ENCODE measurements at places on chromosomes 7 and 10. TPM values are rescaled to one million over a fixed set of nuclear protein-coding genes. Genes with fewer than 3 reads are reported as not detected.

DNA sequence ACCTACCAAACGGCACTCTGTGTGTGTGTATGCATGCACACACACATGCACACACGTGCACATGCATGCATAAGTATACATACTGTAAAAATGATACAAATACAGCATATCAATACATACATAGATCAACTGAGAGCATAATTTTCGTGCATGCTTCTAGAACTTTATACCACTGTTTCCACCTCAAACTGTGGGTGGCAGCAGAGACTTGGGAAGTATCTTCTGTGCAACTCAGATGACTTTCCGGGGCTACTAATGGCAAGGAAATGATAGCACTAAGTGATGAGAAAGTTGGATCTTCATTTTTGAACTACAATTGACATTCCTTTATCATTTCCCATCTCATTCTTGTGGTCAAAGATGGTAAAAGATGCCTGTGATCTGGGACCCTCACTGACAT is 570.7 kb downstream of the REEP3 start:
- DNase-seq: peak; percentile 5
- H3K36me3 ChIP-seq: no peaks in the 10 kb centered on the region
- H3K27ac ChIP-seq: no peak overlapping the region
- no peak overlapping the region for H3K4me3 ChIP-seq
- H3K27me3 ChIP-seq: no peaks in the 10 kb centered on the region

GRCh38 chr7:27364344-27364758 is 121.7 kb downstream of the EVX1 start:
- peaks cover 9% of the 10 kb centered on the region for H3K4me1 ChIP-seq
- H3K27me3 ChIP-seq: no peaks in the 10 kb centered on the region
- H3K27ac ChIP-seq: no peak overlapping the region
- DNase-seq: no peak

- no peak for DNase-seq
- H3K27ac ChIP-seq: no peak overlapping the region
- no peaks in the 10 kb centered on the region for H3K36me3 ChIP-seq
- H3K4me1 ChIP-seq: no peaks in the 10 kb centered on the region
- H3K4me3 ChIP-seq: peak overlapping the region; percentile 26
Observed at GRCh38 chr7:108455551-108455997, 662 bp downstream of the NRCAM start.

DNA sequence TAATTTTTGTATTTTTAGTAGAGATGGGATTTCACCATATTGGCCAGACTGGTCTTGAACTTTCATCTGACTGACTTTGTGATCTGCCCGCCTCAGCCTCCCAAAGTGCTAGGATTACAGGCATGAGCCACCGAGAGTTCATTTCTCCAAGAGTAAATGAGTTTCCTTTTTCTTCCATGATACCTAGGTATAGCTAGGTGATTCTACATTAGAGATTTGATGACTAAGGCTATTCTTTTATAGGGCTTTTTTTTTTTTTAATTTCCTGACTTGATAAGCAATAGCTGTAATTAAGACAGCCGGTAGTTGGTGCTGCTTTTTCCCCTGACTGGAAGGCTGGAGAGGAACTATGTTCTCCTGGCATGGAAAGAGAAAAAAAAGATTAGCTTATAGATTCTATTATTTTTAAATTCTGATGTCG is 3.3 kb downstream of the PTPN12 start:
- peak; percentile 61 for DNase-seq
- H3K27ac ChIP-seq: peak overlapping the region; percentile 94
- no peaks in the 10 kb centered on the region for H3K36me3 ChIP-seq
- peak overlapping the region; percentile 6 for H3K4me3 ChIP-seq
- H3K4me1 ChIP-seq: peaks cover 63% of the 10 kb centered on the region
- H3K27me3 ChIP-seq: no peaks in the 10 kb centered on the region

GRCh38 chr10:72171175-72171630 is 44.6 kb upstream of the ANAPC16 start:
- peaks cover 32% of the 10 kb centered on the region for H3K4me1 ChIP-seq
- no peak overlapping the region for H3K27ac ChIP-seq
- no peaks in the 10 kb centered on the region for H3K27me3 ChIP-seq
- no peaks in the 10 kb centered on the region for H3K36me3 ChIP-seq

DNA sequence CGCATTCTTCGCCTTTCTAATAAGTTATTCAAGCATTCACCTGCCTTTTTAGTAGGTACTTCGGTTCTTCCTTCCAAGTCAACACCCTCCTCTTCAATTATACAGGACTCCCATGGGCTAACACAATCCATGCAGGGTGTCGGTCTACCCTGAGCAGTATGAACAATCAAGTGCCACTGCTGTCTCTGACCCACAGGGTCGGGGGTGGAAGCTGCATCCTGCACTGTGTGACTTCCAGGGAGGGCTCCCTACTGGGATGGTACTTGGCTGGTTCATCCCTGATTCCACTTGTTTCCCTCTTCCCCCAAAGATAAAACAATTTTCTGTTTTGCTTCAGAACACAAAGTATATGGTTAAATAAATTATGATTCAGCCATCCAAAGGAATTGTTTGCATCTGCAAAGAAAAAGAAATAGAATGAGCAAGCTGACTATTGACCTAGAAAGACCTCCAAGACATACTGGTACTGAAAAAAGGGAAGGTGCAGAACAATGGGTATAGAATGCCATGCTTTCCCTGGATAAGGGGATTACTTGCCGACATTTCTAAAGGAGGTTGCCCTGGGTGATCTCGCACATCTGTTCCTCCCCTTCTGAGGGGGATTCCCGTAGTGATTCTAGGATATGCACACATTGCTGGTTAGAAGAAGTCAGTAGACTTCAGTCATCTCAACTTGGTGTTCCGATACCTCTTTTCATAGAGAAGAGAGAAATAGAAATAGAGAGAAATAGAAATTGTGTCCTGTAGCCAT is 89.1 kb upstream of the AGR3 start:
- H3K36me3 ChIP-seq: no peaks in the 10 kb centered on the region
- H3K27ac ChIP-seq: no peak overlapping the region
- H3K4me1 ChIP-seq: no peaks in the 10 kb centered on the region
- no peaks in the 10 kb centered on the region for H3K27me3 ChIP-seq

- DNase-seq: no peak
- H3K4me3 ChIP-seq: no peak overlapping the region
- H3K27ac ChIP-seq: no peak overlapping the region
- no peaks in the 10 kb centered on the region for H3K36me3 ChIP-seq
- H3K27me3 ChIP-seq: no peaks in the 10 kb centered on the region
Observed at GRCh38 chr10:44295644-44296241, 89.2 kb downstream of the CXCL12 start.

DNA sequence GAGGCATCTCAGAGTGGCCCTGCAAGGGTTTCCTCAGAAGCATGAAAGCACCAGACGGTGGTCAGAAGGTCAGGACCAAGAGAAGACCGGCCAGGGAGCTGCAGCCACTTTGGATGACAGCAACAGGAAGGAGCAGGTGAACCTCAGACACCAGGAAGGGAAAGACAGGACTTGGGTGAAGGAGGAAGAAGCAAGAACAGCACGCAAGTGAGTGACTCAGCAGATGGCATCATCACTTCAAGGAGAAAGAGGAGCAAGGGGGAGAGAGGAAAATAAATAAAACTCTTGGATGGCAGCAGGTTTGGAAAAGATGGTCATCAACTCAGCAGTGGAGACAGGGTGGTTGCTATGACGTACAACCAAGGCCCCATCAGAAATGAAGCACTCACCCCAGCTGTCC is 31.6 kb downstream of the NCAPG2 start:
- no peak for DNase-seq
- H3K4me1 ChIP-seq: no peaks in the 10 kb centered on the region
- peaks cover 57% of the 10 kb centered on the region for H3K36me3 ChIP-seq
- no peak overlapping the region for H3K4me3 ChIP-seq

DNA sequence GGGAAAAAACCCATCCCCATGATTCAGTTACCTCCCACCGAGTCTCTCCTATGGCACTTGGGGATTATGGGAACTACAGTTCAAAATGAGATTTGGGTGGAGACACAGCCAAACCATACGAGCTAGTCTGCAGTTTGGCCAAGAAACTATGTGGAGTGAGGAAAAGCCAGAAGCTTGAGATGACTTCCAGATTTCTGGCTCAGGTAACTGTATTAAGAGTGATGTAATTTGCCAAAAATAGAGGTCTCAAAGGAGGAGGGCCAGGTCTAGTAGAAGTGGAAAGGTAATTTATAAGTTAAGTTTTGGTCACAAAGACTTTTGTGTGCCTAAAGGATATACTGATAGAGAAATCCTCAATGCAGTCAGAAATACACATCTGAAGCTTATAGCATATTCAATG is 279.7 kb upstream of the MGMT start:
- H3K4me3 ChIP-seq: no peak overlapping the region
- no peaks in the 10 kb centered on the region for H3K4me1 ChIP-seq
- H3K36me3 ChIP-seq: no peaks in the 10 kb centered on the region
- H3K27ac ChIP-seq: no peak overlapping the region
- no peak for DNase-seq

GRCh38 chr10:4262449-4262848 is 477.4 kb upstream of the KLF6 start:
- no peak overlapping the region for H3K4me3 ChIP-seq
- peaks cover 3% of the 10 kb centered on the region for H3K27me3 ChIP-seq
- no peaks in the 10 kb centered on the region for H3K36me3 ChIP-seq
- DNase-seq: no peak
- no peaks in the 10 kb centered on the region for H3K4me1 ChIP-seq

- no peak for DNase-seq
- H3K4me1 ChIP-seq: peaks cover 40% of the 10 kb centered on the region
- no peaks in the 10 kb centered on the region for H3K36me3 ChIP-seq
- H3K4me3 ChIP-seq: no peak overlapping the region
Observed at GRCh38 chr10:3881622-3882021, 96.6 kb upstream of the KLF6 start.

DNA sequence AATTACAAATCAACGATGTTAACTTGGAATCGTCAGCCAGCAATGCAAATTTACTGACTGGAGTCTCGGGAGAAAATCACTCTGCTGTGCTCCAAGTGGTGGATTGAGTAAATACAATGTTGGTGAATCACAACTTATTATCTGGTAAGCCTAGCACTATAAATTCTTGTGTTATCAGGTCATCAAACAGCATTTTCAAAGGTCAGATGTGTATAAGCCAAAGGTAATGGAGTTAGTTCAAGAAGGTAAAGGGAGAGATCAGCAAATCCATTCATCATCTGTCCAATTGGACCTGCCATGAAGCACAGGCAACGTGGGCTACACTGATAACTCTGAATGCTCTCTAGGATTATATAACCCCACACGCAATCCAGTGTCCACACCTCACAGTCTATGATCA is 13.9 kb downstream of the CUBN start:
- H3K4me3 ChIP-seq: no peak overlapping the region
- no peaks in the 10 kb centered on the region for H3K36me3 ChIP-seq
- H3K4me1 ChIP-seq: peaks cover 22% of the 10 kb centered on the region
- no peaks in the 10 kb centered on the region for H3K27me3 ChIP-seq
- H3K27ac ChIP-seq: no peak overlapping the region

DNA sequence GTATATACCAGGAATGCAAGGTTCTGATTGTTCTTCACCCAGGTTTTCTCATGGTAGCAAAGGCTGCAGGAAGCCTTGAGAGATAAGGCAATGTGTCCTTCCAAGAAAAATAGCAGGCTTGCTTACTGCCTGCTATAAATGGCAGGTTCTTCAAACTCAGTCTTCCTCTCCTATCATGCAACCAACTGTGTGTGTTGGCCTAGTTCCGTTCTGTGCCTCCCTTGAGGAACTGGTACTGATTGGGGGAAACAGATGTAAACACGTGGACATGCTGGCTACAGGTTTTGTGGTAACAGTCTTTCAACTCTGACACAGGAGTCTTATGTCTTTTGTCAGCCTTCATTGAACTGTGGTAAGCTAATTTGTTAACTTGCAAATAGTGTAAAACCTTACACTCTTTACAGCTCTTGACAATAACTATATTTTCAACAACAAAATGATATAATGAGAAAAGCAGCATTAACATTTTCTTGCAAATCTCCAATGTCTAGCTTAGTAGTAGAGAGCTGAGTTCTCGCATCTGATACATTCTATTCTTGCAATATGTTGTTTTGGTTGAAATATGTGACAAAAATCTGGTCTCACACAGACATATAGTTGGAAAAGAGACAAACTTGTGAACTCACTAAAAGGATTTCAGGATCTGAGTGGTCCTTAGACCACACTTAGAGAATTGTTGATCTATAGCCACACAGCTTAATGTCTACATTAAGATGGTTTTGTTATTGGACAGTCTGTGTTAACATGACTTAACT is 54.7 kb upstream of the LSM8 start:
- no peaks in the 10 kb centered on the region for H3K4me1 ChIP-seq
- no peaks in the 10 kb centered on the region for H3K27me3 ChIP-seq
- no peak overlapping the region for H3K4me3 ChIP-seq
- no peak overlapping the region for H3K27ac ChIP-seq

DNA sequence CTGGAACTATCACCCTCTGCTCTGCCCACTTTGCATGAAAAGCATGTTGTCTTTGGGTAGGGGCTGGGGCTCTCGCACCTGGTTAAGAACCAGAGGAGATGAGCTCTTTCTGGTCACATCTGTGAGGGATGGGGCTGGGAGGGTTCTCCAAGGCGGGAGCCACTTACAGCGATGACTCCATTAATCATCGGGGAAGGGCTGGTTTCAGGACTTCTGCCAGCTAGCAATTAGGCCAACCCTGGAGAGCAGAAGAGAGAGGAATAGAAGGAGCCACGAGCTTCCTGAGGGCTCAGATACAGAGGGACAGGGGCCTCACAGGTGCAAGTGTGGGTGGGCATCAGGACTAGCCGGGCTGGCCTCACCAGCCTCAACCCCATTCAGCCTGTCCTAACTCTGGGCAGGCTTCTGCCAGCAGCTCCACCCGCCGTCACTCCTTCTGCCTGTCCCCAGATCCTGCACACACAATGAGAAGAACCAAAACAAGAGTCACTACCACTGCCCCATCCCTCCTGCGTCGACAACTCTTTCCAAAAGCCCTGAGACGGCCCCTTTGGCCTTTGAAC is 8.4 kb downstream of the AQP1 start:
- H3K4me3 ChIP-seq: no peak overlapping the region
- H3K27ac ChIP-seq: no peak overlapping the region
- no peaks in the 10 kb centered on the region for H3K36me3 ChIP-seq
- H3K4me1 ChIP-seq: no peaks in the 10 kb centered on the region
- 0 out of 3 replicates have a peak, but pooled peaks cover 1% of the 10 kb centered on the region for H3K27me3 ChIP-seq
- DNase-seq: no peak

DNA sequence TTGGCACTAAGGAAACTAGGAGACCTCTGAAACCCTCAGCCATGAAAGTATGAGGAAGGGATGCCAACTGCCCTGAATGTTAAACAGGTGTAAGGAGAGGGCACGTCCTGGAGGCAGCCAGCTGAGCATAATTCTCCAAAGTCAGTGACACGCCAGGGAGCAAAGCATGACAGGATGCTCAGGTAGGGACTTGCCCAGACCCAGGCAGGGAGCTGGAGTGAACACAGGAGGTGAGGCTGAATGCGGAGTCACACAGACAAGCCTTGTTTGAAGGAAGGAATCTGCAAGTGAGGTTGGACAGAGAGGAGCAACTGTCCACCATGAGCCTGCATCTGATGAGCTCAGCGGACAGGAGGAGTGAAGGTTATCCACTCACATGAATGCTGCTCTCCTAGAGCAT is 41.5 kb downstream of the KLRG2 start:
- no peak overlapping the region for H3K4me3 ChIP-seq
- DNase-seq: no peak
- H3K27ac ChIP-seq: no peak overlapping the region
- peaks cover 12% of the 10 kb centered on the region for H3K4me1 ChIP-seq

- DNase-seq: no peak
- H3K27ac ChIP-seq: no peak overlapping the region
- no peak overlapping the region for H3K4me3 ChIP-seq
- peaks cover 14% of the 10 kb centered on the region for H3K36me3 ChIP-seq
- H3K27me3 ChIP-seq: no peaks in the 10 kb centered on the region
Observed at GRCh38 chr7:22287412-22287811, 69.5 kb downstream of the RAPGEF5 start.

ATRNL1 gene
- 0.04 TPM for total RNA-seq

FAM241B gene
- total RNA-seq: 1.9 TPM

PSMC2 gene
- 181 TPM for total RNA-seq

CHAT gene
- not detected for total RNA-seq

PWWP2B gene
- total RNA-seq: 4.7 TPM

H2BK1 gene
- total RNA-seq: not detected

OPALIN gene
- total RNA-seq: not detected
